ENCODE measurements at places on chromosomes 7 and 10.
A peak's percentile ranks its signal among the peaks of the same experiment; 100 is the strongest.

DNA sequence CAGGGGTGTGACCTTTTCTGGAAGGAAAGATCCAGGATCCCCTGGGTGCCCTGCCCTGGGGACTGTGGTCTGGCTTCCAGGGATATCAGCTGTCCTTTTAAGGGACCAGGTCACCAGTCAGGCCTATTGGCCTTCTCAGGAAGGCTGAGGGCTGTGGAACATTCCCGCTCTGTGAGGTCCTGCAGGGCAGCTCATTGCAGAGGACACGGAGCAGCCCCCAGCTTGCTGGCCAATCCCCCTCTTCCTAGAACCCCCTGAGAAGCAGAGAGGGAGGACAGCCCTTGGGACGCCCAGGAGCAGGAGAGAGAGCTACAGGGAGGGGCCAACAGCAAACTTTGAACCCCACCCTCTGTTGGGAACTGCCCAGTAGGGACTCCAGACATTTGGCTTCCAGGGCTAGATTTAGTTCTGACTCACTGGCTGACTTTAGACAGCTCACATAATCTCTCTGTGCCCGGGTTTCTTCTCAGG is 67.9 kb upstream of the COL13A1 start:
- DNase-seq: no peak

GRCh38 chr10:27285093-27285492 is 44.5 kb upstream of the ACBD5 start:
- DNase-seq: peak; percentile 39

DNA sequence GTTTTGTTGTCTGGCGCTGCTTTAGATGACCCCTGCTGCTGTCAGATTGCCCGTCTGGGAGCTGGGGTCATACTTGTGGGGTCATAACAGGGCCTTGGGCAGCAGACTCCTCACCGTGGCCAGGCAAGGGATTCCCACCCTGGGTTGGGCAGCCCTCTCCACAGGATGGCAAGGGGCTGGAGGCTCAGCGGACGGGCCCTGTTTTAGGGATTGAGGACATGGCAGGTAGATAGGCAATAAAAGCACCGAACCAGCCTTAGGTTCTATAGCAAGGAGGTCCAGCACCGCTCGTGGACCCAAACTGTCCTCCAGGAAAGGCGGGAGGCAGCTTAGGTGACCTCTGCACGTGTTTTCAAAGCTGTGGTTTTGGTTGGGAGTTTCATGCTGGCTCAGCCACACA is 60.0 kb downstream of the GRK5 start:
- DNase-seq: no peak

DNA sequence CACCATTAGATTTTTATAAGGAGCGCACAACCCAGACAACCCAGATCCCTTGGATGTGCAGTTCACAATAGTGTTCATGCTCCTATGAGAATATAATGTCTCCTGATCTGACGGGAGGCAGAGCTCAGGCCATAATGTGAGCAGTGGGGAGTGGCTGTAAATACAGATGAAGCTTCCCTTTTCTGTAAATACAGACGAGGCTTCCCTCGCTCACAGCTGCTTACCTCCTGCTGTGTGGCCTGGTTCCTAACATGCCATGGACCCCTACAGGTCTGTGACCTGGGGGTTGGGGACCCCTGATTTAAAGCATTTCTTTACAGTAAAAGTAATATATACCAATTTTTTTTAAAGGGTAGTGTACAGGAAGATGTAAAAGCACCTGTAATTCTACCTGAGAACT is 33.2 kb downstream of the HELLS start:
- no peak for DNase-seq

DNA sequence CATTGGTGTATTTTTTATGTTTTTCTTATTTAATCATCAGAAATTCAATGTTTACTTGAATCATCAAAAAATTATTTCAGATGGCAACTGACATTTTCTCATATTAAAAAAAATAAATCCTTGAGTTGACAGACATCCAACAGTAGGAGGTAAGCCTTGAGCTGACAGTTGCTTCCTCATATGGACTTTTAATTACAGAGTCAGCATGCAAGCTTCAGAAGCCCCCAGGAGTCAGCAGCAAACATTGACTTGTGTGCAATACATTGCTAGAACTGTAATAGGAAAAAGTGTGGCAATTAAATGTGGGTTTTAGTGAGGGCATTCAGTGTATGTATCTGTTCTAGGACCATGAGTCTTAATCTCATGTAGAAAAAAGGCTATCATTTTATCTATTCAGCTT is 62.4 kb upstream of the TAS2R16 start:
- DNase-seq: no peak

- no peak for DNase-seq
Observed at GRCh38 chr10:100265821-100266485, 1.5 kb downstream of the CWF19L1 start.

DNA sequence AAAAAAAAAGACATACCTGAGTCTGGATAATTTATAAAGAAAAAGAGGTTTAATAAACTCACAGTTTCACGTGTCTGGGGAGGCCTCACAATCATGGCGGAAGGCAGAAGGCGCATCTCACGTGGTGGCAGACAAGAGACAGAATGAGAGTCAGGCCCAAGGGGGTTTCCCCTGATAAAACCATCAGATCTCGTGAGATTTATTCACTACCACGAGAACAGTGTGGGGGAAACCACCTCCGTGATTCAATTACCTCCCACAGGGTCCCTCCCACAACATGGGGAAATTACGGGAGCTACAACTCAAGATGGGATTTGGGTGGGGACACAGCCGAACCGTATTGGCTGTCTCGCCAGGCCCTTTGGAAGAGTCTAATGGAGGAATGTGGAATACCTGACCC is 9.0 kb upstream of the MAFK start:
- DNase-seq: no peak

DNA sequence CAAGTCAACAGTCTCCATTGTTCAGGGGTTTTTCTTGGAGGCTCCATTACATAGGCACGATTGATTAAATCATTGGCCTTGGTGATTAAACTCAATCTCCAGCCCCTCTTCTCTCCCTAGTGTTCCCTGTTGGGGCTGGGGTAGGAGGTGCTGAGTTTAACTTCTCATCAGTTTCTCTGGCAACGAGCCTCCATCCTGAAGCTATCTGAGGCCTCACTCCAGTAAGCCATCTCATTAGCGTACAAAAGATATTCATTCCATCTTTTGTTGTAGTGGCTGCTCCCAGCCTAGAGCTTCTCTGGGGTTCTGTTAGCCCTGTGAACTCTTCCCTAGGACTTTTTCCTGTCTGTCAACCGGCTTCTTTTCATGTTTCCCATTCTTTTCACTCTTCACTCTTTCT is 11.6 kb downstream of the TYW1 start:
- DNase-seq: no peak

GRCh38 chr10:35127289-35127891 is 744 bp downstream of the CREM start:
- DNase-seq: peak; percentile 70

- peak; percentile 64 for DNase-seq
Observed at GRCh38 chr7:143299840-143300239, 11.7 kb downstream of the CASP2 start.

DNA sequence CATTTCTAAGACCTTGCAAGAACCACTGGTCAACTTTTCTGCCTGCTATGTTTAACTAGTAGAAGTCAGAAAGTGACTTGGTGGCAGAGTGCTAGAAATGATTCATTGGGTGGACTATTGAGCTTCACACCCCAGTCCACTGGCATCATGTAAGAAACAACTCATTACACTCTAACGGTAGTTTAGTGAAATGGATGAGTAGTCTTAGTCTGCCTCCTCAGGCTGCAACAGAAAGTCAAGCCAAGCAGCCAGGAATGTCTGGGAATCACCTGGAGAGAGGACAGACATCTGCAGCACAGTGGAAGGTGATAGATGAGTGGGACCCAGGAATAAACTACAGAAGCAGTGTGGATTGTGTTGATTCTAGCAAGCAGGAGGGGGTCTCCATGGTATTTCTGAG is 125.4 kb downstream of the AUTS2 start:
- DNase-seq: no peak

- DNase-seq: no peak
Observed at GRCh38 chr10:122098924-122099323, 110.0 kb downstream of the TACC2 start.

GRCh38 chr7:105978035-105978434 is 15.0 kb downstream of the CDHR3 start:
- no peak for DNase-seq

DNA sequence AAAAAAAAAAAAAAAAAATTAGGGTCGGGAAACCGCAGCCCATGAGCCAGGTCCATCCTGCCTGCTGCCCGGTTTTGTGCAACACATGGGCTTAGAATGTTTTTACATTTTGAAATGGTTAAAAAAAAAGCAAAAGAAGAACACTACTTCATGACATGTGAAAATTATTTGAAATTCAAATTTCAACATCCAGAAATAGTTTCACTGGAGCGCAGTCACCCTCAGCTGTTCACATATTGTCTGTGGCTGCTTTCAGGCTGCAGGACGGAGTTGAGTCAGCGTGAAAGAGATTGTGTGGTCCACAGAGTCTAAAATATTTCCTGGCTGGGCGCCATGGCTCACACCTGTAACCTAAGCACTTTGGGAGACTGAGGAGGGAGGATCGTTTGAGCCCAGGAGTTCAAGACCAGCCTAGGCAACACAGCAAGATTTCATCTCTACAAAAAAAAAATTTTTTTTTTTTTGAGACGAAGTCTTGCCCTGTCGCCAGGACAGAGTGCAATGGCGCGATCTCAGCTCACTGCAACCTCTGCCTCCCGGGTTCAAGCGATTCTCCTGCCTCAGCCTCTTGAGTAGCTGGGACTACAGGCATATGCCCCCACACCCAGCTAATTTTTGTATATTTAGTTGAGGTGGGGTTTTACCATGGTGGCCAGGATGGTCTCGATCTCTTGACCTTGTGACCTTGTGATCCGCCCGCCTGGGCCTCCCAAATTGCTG is 63.9 kb upstream of the ECHDC3 start:
- DNase-seq: no peak

Measured in dermis blood vessel endothelial cell (primary cell).